Germinal center (tissue), 1 donor: ENCODE measurements at places on chromosomes 11 and 22.
A peak's percentile ranks its signal among the peaks of the same experiment; 100 is the strongest.

GRCh38 chr22:27212617-27213177, 555.3 kb downstream of the MIAT start:
- DNase-seq, result no peak

- no peak for DNase-seq
These were observed 2.5 kb downstream of the GNG3 start for GRCh38 chr11:62710001-62710345.

DNA sequence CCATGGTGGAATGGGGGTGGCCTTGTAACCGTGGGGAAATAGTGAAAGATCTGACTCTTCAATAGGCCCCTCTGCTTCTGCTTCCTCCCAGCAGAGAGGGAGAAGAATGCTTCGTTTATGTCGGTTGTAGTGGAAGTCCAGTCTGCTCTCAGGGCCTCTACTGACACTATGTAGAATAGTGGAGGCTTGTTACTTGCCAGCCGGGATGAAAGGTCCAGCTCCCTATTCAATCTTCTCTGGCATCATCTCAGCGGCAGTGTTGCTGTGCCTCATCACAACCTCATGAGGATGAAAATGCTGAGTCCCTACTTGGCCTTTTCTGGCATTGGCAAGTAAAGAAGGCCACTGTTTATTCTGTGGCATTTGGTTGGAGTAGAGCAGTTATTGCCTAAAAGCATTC, 820.9 kb upstream of the TENM4 start:
- no peak for DNase-seq

DNA sequence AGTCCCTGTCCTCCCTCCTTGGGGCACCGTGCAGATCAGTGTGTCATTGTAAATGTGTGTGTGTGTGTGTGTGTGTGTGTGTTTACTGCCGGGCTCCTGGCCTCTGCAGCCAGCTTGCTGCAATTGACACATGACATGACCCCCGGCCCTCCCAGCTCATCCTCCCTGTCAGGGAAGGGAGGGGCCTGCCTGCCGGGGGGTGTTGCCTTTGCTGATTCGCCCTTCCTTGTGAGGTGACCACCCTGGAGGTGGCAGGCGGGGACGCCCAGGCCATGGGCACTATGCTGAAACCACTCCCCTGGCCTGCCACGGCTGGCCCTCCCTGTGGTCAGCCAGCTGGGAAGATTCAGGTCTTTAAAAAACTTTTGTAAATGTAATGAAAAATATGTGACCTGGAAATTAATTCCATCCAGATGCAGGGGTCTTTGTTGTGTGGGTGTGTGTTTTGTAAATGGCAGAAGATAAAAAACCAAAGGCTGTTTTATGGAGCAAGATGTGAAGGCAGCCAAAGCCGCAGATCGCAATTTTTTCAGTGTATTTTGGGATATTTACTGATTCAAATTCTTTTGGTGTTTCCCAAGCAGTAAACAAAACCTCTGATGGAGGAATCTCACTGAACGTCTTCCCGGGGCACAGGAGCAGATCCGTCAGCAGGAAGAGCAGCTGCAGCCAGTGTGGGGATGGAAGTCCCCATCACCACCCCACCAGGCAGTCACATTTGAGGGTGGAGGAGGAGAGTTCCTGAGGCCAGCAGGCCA, 23.2 kb downstream of the SHISAL1 start:
- DNase-seq, result no peak

DNA sequence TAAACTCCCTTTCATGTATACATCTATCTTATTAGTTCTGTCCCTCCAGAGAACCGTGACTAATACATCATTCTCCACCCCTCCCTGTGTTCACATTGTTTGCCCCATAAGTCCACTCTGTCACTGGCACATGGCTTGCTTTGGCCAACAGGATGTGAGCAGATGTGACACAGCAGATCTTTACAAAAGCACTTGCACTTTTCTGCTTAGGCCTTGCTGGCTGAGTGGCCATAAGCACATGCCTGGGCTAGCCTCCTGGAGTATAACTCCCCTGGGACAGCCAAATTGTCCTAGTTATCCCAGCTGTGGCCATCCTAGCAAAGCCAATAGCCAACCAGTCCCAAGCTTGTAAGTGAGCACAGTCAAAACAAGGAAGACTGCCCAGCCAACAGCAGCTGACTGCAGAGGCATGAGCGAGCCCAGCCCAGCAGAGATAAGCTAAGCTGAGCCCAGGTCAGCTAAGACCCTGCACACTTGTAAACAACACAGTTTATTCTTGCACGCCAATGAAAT, 9.7 kb upstream of the RCN1 start:
- DNase-seq, result no peak

DNA sequence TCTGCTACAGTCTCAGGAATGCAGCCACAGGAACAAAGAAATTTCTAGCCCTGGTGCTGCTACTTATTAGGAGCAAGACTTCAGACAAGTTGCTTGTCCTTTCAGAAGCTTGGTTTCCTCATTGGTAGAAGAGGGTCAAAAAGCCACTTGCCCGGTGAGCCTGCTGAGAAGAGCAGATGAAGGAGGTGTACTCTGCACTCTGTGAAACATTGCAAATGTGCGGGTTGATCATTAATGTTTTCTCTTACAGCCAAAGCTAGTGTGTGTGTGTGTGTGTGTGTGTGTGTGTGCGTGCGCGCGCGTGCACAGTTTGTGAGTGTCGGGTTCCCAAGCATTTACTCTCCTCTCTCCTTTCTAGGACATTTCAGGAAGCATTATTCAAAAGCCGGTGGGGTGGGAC, 86.3 kb upstream of the NNMT start:
- DNase-seq, result no peak

DNA sequence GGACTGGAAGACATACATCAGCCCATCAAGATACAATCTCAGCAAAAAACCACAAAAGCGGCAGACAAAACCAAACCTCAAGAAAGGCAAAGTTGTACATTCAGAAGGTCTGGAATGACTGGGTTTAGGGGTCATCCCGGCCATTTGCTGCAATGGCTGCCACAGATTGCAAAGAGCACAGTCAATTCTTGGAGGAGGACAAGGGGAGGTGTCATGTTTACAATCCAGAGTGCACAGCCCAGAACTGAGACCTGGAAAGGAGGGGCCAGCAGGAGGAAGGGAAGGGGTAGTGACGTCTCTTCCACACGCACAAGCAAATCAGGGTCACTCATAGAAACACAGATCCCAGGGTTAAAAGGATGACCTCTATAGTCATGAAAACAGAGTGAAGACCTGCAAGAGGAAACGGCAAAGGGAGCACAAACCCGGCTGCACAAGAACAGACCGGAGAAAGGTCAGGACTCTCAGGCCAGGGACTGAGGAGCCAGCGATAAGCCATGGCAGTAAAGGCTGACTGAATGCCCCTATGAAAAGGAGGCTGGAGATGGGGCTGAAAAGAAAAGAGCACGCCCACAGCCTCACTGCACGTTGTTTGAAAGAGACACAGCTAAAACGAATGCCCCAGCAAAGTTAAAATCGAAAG, 18.2 kb upstream of the MUC5AC start:
- no peak for DNase-seq

DNA sequence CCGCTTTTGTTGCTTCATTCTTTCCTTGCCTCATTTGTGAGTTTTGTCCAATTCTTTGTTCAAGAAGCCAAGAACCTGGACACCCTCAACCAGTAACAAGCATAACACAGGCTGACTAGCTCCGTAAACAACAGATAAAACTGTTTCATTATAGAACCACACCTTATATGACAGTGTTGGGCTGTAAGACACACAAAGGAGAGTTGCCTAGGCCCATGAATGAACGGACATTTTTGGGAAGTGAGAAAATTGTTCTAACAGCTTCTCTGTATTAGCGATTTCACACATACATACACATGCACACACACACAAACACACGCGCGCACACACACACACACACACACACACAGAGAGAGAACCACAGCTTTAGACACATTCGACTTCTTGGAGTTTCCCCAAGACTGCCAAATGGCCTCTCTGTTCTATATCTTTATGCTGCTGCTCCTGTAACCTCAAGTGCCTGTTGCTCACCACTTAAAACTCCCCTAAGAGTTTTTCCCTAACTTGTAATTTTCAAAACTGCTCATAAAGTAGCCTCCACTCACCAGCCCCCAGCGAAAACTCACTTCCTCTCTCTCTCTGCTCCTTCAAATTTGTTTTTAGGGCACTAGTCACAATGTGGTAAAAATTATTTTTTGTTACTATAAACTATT, 35.9 kb downstream of the CTSC start:
- no peak for DNase-seq

DNA sequence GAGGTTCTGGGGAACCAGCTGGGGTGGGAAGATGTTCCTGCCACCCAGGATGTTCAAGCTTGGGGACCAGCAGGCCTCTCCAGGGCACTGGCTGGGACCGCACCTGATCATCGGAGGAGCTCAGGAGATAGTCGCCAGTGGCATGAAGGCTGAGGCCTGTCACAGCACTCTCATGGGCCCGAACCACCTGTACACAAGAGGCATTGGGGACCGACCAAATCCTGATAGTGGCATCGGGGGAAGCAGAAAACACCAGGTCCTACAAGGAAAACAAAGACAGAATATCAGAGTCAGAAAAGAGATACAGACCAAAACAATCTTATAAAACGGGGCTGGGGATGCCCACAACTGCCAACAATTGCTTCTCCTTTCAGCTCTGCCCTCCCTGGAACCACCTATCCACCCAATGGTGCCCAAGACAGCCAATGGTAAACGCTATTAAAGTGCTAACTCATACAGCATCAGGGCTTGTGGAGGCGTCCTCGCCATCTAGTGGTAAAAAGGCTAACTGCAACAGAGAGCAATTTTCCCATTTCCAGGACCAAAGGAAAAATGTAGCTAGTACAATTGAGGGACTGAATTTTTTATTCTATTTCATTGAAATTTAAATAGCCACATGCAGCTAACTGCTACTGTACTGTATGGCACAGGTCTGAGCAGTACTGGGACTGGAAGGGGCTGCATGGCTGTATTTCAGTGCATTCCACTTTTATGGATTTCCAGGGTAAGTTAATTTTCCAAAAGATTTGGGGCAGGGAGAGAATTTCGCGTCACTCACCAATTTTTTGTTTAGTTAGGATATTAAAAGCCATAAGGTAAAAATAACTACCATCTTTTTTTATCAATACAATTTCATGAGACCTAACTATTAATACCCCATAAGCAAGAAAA, 7.1 kb downstream of the PRPF19 start:
- DNase-seq, result peak; percentile 60

- DNase-seq, result no peak
These were observed 11.4 kb upstream of the ARHGEF17 start for GRCh38 chr11:73296501-73297230.

DNA sequence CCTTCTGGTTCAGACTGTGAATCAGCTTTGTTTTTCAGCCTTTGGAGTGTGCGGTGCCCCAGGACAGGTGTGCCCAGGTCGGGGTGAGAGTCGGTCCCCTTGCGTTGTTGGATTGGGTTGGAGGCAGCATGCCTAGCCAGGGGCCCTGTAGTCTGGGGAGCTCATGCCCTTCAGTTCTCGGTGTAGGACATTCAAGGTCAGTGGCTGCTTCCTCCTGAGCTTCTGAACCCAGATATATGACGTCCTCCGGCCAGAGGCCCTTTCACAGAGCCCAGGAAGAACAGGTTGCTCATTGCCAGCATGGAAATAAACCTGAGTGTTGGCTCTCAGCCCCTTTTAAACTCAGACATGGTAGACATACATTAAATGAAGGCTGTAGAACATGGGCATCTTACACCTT, 2.7 kb downstream of the CSRP3 start:
- DNase-seq, result no peak

DNA sequence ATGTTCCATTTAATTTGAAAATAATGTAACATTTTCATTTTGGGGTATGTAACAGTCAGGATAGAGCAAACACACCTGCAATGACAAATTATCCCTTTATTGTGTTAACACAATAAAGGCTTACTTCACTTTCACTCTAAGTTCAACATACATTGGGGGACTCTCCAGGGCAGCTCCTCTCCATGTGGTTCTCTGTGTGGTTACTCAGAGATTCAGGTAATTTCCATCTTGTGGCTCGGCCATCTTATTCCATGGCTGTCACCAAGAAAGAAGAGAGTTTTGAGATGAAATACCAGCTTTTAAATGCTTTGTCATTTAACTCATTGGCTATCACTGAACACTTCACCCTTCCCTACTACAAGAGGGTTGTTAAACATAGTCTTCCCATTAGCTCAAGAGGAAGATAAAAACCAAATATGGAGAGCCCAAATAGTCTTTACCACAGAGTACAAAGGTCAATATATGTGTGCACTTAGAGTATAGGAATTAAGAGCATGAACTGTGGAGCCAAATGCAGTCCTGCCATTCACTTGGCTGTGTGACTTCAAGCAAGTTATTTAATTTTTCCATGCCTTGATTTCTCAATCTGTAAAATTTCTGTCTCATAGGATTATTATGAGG, 10.6 kb upstream of the TPH1 start:
- no peak for DNase-seq
